NCI-H1417 treated with DMSO at 0.1 percent for 48 hours (cell line): ENCODE measurements at places on chromosomes 4 and X.

DNA sequence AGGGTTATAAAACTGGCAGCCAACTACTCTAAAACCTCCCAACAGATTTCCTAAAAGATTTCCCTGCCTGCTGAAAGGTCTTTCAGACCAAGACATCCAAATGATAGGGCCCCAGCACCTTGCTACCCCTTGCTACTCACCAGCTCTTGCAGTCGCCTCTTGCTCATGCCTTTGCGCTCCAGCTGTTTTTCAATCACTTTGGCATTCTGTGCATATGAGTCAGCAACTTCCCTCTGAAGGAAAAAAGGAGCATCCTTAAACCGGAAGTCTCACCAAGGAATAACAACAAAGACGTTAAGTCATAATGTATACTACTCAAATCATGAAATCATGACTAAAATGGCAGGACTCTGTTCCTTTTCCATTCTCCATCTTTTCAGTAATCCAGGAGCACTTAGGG lies 24.0 kb downstream of the STEEP1 start:
- no peak for DNase-seq

GRCh38 chrX:56313308-56313707 lies 81.2 kb downstream of the KLF8 start:
- DNase-seq: no peak

- DNase-seq: no peak
Measured at GRCh38 chr4:137558951-137559350, 26.7 kb upstream of the PCDH18 start.

- DNase-seq: no peak
Measured at GRCh38 chrX:129650821-129651510, 3.8 kb downstream of the APLN start.

DNA sequence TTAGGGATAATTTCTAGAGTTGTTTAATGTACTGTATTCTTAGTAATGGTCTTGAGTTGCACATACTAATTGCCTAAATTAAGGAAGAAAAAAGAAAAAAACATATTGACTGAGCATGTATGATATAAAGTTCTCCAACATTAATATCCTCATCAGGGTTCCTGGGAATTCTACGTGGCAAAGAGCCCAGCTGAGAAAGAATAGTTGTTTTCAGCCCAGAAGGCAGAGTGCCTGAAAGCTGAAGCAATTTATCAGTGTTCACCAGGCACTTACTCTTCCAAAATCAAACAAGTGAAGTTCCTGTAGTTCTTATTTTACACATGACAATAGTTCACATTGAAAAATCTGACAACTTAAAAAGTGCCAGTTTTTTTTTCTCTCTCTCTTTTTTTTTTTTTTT lies 27.7 kb downstream of the YIPF7 start:
- no peak for DNase-seq

DNA sequence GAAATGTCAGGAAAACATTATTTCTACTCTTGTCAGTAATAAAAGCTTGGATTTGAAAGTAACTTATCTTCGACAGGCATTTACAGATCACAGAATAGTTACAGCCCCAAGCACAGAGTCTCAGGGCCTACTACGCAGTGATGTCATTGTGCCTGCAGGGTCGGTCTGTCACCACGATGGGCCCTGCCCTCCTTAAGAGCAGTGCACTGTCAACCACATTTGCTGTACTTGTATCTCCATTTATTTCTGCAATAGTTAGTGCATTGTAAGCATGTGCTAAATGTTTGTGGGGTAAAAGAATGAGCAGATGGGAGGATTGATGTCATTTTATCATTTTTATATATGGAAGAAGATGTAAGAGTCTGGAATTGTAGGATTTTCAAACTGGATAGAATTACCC lies 13.6 kb upstream of the CCKAR start:
- no peak for DNase-seq

- no peak for DNase-seq
Measured at GRCh38 chr4:84419201-84419600, 79.9 kb downstream of the NKX6-1 start.

DNA sequence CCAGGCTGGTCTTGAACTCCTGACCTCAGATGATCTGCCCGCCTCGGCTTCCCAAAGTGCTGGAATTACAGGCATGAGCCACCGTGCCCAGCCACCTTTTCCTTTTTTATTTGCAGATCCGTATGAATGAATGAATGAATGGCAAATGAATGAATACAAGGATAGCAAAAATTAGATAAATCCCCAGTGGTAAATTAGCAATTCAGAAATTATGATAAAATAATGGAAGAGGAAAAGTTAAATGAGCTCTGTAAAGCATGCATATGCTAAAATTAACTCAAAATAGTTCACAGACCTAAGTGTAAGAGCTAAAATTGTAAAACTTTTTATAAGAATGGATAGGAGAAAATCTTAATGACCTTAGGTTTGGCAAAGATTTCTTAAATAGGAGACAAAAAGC lies 49.8 kb downstream of the SH3KBP1 start:
- no peak for DNase-seq

- no peak for DNase-seq
Measured at GRCh38 chr4:72843466-72843865, 226.1 kb downstream of the COX18 start.

DNA sequence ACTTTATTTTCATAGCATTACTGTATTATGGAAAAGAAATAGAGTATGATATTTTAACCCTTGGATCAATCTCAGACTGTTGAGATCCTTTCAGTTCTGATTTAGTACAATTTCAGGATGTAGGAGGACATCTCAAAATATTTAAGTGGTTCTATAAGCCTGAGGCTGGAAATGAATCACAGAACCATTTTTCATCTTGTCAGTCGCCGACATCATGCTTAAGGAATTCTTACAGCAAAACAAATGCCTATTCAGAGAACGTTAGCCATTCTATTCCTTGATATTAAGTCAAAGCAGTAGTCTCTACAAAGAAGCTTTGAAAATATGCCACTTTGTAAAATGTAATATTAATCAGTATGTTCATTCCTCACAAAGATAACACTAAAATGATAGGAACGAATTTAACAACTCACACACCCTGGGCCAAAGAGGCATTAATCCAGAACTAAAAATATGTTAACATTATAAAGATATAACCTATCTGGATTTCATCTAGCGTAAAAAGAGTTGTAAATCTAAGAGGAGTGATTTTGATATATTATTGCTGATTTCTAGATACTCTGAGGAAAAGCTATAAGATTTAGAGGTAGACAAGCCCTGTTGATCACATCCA lies 152.0 kb downstream of the GASK1B start:
- no peak for DNase-seq

GRCh38 chr4:22413471-22413870 lies 102.4 kb downstream of the ADGRA3 start:
- DNase-seq: no peak

GRCh38 chrX:69021141-69021960 lies 143.9 kb downstream of the PJA1 start:
- DNase-seq: peak; percentile 2

GRCh38 chr4:153651587-153651986 lies 32.5 kb upstream of the TLR2 start:
- DNase-seq: no peak

- DNase-seq: no peak
Measured at GRCh38 chr4:101411926-101412325, 64.6 kb upstream of the PPP3CA start.

- DNase-seq: no peak
Measured at GRCh38 chr4:4853921-4854648, 5.4 kb upstream of the MSX1 start.

DNA sequence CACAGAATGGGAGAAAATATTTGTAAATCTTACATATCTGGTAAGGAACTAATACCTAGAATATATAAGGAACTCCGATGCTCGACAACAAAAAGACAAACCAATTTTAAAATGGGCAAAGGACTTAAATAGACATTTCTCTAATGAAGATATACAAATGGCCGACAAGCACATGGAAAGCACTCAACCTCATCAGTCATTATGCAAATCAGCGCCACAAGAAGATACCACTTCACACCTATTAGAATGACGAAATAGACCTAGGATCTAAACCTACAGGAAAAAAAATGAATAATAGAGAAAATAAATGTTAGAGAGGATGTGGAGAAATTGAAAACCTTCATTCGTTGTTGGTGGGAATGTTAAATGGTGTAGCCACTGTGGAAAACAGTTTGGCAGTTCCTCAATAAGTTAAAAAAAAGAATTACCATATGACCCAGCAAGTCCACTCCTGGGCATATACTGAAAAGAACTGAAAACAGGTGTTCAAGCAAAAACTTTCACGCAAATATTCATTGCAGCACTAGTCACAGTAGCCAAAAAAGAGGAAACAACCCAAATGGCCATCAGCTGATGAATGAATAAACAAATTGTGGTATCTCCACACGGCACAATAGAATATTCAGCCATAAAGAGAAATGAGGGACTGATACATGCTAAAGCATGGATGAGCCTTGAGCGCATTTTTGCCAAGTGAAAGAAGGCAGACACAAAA lies 57.3 kb upstream of the WDR19 start:
- DNase-seq: no peak

- no peak for DNase-seq
Measured at GRCh38 chr4:113582737-113583136, 178.8 kb downstream of the CAMK2D start.

GRCh38 chr4:75207902-75208301 lies 275.0 kb downstream of the PARM1 start:
- no peak for DNase-seq

DNA sequence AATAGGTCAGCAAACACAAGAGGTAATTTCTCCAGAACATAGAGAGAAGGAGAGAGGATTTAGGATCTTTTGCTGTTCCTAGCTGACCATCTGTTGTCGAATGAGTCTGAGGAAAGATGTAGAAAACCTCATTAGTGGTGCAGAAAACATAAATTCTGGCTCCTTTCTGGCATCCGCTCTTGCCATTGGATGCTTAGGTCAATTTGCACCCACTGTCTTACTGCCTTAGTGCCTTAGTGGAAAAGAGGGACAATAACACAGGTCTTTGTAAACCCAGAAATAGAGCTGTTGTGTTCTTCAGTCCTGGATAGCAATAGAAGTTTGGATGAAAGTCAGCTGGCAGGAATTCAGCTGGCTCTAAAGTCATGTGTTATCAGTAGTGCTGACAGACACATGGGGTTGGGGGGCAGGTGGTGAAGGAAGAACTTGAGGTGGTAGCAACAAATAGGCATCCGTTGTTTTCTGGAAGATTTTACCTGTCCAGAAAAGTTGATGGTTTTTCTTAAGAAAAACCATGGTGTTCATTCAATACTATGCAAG lies 78.2 kb downstream of the GLRA2 start:
- no peak for DNase-seq

GRCh38 chrX:769796-770195 lies 139.2 kb downstream of the SHOX start:
- DNase-seq: no peak

DNA sequence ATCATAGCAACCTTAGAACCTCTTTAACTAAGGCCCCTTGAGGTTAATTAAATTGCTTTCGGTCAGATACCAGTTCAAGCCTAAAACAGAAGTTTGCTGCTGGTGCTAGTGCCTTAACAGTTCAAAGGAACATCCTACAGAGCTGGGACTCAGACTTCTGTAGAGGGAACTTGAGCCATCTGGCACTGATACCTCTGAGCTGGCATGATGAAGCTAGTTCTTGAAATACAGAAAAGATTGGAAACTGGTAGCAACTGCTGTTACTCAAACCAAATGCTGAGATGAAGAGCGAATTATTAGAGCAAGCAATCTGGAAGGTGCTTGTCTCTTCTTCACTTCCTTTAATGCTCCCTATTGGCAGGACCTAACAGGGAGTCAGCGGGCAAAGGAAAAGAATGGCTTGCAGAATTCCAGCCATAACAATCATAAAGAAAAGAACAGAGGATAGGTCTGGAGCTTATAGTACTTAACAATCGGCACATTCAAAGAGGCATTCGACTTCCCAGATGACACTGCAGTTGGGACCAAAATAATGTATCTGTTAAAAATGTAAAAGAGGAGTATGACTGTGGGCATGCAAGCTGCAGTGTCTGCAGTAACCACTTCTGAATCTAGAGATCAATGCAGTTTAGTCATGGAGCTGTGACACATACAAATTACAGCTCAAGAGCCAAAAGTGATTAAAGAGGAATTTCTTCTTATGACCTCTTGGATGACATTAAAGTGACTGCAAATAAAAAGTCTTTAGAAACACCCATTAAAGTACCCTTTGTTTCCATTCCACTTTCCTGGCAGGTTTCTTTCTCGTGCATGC lies 298.9 kb downstream of the PDGFC start:
- DNase-seq: no peak

DNA sequence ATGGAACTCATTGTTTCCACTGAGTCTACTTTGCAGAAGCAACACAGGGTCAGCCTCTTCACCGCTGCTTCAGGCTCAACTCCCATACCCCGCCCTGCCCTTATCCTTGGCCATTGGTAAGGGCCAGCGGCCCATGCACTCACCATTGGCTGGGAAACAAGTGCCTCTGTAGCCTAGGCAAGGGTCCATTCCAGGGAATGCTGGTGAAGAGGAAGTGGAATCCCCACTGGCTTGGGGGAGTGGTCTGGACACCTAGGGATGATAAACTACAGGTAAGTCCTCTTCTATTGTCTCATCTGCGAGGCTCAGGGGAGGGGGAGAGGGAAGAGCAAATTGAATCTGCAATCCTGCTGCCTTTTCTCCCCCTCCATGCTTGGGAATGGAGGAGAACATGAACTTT lies 153.1 kb downstream of the SH3BGRL start:
- DNase-seq: no peak

GRCh38 chrX:16559206-16559619 lies 90.7 kb upstream of the S100G start:
- no peak for DNase-seq

GRCh38 chr4:181538431-181538830 lies 704.8 kb upstream of the TENM3 start:
- DNase-seq: no peak

DNA sequence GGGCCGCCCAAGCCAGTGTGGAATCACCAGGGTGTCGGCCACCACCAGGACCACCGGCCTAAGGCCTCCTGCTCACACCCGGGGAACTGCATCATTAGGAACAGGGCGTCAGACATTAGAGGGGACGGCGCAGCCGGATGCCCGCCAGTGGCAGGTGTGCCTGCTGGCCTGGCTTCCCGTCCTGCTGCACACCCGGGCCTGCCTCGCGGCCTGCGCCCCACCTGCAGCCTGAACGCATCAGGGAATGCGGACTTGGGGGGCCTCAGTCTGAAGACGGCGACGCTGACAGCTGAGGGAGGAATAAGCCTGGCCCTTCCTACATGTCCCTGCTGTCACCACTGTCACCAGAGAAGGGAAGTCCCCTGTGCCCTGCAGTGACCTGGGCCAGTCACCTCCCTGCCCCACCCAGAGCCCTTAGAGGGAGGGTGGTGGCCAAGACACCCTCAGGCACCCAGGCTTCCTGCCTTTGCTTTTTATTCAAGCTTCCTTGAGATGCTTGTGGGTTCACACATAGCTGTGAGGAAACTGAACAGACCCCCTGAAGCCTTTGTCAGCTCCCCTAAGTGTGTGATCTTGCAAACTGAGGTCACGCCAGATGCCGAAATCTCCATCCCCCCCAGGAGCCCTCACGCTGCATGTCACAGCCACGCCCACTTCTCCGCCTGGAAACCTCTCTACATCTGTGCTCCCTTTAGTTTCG lies 3.2 kb downstream of the DGKQ start:
- DNase-seq: no peak

- no peak for DNase-seq
Measured at GRCh38 chr4:61201961-61202637, 2.0 kb downstream of the ADGRL3 start.
